NCI-H1048 (cell line): ENCODE measurements at places on chromosomes 12 and 14.

DNA sequence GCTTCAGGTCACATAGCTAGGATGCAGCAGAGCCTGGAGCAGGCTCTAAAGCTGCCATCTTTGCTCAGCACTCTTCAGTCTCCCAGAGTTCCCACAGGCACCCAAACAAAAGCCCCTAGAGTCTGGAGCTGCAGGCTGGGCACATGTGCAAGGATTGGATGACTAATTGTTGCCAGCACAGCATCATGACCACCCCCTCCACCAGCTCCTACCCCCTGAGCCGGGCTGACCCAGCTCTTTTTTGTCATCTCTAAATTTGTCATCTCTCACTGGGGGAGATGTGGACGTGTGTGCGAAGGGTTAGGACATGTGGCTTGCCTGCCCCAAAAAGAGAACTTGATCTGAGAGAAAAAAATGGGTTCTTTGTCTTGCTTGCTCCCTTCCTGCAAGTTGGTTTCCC is 4.3 kb upstream of the MMP19 start:
- DNase-seq: no peak

GRCh38 chr12:110554184-110554583 is 28.9 kb downstream of the PPTC7 start:
- DNase-seq: no peak

DNA sequence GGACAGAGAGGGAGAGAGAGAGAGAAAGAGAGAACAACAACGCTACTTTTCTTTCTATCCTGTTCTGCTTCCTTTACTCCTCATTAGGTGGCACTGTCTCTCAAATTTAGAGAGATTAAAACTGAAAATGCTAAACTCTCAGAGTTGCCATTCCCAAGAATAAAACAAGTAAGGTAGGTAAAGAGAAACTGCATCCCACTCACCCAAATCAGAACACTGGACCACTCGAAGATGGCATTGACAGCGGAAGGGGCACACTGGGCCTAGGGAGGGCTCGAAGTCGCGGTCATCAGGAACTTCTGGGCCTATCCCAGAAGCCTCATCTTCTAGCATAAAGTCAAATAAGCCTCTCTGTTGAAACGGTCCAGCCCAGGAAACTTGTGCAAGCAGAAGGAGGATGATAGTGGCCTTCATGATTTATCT is 4.5 kb downstream of the DCN start:
- DNase-seq: no peak

DNA sequence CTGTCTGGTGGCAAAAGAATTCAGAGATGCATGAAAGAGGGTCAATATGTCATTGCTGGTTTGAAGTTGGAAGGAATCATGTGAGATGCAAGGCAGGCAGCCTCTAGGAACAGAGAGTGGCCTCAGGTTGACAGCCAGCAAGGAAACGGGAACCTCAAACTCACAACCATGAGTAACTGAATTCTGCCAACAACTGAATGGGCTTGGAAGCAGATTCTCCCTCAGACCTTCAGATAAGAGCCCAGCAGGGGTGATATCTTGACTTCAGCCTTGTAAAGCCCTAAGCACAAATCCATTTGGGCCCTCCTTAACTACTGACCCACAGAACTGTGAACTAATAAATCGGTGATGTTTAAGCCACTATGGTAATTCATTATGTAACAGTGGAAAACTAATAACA is 35.8 kb downstream of the USP15 start:
- no peak for DNase-seq

GRCh38 chr14:77647853-77648252 is 31.4 kb upstream of the SPTLC2 start:
- DNase-seq: no peak

GRCh38 chr12:104499668-104500332 is 43.1 kb downstream of the CHST11 start:
- no peak for DNase-seq

- DNase-seq: no peak
Observed at GRCh38 chr12:80195737-80196136, 96.4 kb downstream of the OTOGL start.
